Cerebellar cortex (tissue), 1 donor: ENCODE measurements at places on chromosomes 4 and X.

- no peak for DNase-seq
Measured at GRCh38 chr4:87414816-87415215, 7.6 kb upstream of the NUDT9 start.

DNA sequence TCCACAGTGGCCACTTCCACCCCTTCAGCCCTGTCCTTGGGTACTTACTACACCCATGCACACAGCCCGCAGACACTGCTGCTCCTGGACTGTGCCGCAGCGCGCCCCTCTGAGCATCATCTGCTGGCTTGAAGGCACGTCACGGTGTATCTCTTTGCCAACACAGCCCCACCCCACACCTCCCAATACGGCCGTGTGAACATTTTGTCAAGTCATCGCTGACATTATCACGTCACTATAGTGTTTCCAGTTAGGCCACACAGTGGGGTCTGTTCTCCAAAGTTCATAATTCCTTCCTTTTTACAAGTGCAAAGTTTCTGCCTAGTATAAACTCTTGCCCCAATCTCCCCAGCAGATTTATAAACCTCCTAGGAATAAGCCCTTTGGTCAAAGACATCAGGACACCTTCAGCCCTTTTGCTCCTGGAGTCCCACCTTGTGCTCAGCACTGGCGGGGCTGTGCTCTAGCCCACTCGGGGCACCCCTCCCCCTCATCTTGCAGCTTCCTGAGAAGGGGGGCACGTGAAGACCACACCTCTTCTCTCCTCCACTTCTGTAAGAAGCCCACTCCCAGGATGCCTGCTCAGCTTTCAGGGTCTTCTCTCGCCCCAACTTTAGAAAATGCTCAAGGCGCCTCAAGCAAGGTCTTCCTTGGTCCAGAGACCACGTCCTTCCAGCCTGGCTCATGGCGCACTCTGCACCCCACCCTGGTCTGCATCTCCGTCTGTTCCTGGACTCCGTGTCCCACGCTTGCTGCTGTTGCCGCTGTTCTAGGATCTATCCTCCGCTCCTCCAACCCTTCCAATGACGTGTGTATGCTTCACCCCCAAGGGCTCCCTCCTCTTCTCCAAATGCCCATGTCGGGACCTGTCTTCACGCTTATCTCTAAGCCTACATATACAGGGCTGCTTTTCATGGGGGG is 7.2 kb downstream of the FAM53A start:
- no peak for DNase-seq

DNA sequence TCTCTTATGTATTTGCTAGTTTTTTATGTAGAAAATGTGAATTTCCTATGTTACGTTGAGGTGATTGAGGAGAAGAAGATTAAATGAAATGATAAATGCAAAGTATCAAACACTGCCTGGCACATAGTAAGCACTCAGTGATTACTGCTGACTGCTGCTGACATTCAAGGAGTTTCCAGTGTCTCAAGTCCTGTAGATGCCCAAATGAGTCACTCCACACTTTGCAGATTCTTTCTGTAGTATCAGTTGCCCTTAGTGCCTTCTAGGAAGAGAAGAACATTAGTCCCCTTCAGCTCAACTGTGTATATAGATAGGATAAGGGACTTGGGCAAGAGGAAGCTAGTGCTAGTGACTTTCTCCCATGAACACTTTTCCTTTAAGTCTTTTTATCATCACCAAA is 240.5 kb upstream of the TEX13A start:
- no peak for DNase-seq

DNA sequence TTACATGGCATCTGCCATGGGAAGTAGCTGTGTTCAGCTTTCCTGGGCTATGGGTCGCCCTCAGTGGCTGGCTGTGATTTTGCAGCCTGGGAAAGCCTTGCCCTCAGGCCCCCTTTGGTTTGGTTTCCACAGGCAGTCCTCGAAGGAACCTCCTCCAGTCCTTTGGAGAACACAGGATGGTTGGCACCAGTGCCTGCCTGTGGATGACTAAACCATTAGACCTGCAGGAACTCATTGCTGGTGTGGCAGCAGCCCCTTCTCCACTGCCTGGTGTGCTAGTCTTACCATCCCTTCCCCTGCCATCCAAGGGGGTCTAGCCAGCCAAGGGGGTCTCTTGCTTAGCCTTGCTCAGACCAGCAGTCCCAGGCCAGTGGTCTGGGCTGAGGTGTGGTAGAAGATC is 71.4 kb upstream of the PJA1 start:
- DNase-seq: no peak

- DNase-seq: no peak
Measured at GRCh38 chr4:115711575-115711974, 598.2 kb upstream of the NDST4 start.

GRCh38 chr4:67755974-67756373 is 1.8 kb upstream of the GNRHR start:
- no peak for DNase-seq

- no peak for DNase-seq
Measured at GRCh38 chrX:55451626-55451989, 319 bp upstream of the MAGEH1 start.

DNA sequence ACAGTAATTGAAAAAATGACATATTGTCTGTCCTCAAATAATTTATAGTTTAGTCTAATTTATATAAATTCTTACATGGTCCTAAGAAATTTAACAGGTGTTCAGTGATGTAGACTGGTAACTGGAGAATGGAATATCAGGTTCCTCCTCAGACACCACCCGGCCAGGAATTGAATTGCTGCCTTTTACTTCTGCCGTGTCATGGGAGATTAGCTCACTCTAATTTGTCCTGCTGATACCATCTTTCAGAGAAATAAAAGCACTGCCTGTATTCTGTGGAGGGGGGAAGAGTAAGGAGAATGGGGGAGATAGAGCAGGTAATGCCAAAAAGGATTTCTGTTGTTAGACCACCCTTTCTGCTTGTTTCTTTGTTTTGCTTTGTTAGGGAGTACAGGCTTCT is 125.2 kb upstream of the KLHL4 start:
- no peak for DNase-seq

DNA sequence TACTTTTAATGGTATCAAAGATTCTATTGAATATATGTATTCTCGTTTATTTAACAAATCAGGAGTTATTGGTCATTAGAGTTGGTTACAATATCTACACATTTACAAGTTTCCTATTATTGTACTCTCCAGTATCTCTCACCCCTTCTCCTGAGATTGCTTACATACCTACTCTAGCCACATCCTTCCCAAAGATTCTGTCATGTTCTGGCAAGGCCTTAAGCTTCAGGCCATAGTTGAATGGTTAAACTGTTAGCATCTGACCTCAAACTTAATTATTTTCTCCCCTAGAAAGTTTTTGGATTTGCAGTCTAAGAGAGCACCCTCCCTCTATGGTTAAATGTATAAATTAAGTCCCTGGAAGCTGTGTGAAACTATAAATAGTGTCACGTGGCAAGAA is 784.2 kb downstream of the GLUD2 start:
- no peak for DNase-seq

GRCh38 chr4:116627545-116627944 is 457.8 kb downstream of the TRAM1L1 start:
- DNase-seq: no peak

DNA sequence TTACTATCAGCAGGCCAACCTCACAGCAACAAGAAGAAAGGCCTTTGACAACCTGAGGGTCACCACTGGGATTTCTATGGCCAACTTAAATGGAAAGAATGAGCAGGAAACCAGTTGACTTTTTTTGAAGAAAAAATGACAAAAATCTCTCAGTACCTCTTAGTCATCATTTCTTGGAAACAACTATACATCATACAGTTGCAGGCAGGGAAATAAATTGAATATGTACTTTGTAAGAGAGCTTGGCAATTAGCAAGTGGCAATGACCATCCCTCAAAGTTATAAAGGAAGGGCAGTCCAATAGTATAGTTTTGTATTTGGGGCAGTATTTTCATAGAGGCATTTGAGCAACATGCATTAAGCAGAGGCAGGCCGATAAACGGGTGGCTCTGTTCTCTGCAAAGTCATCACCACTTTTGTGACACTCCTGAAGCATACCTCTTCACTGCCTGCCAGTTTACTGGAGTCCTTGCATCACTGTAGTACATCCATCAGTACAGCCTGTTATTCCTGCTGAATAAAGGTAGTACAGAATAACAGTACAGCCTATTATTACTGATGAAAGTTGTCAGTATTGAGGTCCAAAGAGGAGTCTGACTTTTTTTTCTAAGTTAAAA is 83.3 kb upstream of the AMELX start:
- DNase-seq: no peak

DNA sequence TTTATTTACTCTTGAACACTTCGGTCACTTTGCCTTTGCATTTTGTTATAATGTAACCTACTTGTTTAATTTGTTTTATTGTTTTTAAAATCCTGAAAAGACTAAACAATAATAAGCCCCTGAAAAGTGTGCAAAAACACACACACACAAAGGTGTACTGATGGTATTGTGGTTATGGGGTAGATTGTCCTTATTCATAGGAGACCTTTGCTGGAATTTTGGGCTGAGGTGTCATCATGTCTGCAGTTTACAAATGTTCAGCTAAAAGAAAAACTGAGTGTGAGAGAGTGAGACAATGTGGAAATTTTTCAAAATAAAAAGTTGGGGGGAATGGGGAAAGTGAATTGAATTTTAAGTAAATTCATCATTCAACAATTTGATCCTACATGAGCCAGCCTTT is 174.9 kb downstream of the QDPR start:
- DNase-seq: no peak

DNA sequence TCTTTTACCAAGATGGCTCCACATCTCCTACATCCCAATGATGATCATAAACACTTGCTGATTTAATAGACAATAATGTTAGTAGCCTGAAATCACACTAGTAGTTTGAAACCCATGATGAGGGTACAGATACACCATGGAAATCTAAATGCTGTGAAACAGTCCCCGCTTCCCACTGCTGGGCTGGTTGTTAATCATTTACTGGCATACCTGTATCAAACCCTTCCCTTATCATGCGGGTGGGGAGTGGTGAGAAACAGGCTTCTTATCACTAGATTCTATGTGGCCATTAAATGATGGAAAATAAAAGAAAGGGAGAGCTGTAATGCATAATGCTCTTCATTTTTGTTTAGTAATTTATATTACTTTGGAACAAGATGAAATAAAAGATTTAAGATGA is 21.9 kb downstream of the MAOA start:
- no peak for DNase-seq

- no peak for DNase-seq
Measured at GRCh38 chrX:132401935-132402334, 86.9 kb downstream of the MBNL3 start.

- DNase-seq: no peak
Measured at GRCh38 chrX:107014936-107015335, 14.9 kb upstream of the MORC4 start.

GRCh38 chr4:102447413-102447812 is 53.7 kb upstream of the NFKB1 start:
- no peak for DNase-seq

DNA sequence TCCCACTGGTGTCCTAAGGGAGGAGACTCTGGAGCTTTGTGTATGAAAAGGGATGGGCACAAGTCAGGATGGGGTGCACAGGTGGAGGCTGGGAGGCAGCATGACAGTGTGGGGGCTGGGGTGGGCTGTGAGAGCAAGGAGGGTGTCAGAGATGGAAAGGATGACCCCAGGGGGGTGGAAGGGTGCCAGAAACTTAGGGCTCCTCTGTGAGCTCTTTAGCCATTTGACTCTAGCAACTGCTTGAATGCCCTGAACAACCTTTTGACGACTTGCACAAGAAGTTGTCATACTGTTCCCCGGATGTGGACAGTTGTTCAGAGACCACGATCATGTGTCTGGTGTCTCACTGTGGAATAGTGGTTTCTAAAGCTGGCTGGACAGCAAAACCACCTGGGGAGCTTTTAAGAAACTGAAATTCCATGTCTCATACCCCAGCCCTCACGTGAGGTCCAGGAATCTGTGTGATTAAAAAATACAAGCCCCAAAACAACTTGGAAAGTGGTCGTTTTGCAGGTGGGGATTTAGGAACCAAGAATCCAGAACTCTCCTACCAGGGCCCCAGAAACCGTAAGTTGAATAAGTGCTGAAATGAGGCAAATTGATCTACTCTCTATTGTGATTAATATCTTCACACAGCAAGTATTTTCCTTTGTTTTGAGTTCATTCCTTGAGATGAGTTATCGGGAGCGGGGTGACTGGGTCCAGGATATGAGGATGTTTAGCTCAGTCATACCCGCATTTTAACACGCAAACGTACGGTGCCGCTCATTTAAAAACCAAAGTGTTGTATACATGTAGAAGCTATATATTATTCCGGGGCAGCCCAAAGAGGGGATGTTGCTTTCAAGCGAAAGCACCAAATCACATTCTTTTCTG is 3.4 kb downstream of the RHOH start:
- no peak for DNase-seq

DNA sequence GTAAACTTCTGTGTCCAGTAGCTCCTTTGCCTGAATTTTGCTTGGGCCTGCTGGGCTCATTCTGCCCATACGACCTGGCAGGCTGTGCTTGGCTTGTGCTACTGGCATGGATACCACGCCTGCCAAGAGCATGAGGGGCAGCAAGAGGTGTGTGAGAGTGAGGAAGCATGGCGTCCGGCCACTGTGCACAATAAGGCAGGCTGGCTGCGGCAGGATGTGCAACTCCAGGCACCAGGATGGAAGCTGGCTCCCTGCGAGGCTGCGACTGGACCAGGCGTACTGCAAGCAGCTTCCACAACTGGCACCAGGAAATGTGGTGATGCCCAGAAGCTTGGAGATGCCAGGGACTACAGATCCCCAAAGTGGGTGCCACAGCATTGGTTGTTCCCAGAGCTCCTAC is 709.3 kb downstream of the PCDH18 start:
- DNase-seq: no peak

GRCh38 chrX:75156531-75156945 is 455 bp upstream of the ABCB7 start:
- peak; percentile 35 for DNase-seq

GRCh38 chr4:183940864-183941263 is 35.8 kb downstream of the STOX2 start:
- DNase-seq: no peak

DNA sequence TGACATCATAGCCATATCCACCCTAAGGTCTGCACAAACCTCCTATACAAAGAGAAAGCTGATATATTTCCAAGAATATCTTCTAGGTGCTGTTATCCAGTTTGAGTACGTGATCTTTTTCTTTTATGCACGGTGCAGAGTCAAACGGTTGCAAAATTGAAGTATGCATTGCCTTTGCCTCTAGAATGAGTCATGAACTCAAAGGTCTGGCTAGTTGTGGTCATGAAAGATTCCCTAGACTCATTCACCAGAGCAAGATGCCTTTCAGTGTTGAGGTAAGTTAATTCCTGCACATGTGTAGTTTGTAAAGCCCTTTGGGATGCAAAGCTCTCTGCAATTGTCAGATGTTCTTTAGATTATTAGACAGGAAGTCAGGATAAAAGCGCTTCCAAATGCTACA is 704.4 kb downstream of the PCDH19 start:
- no peak for DNase-seq

GRCh38 chrX:127879585-127879984 is 172.6 kb downstream of the ACTRT1 start:
- DNase-seq: no peak
